ENCODE measurements at places on chromosomes 1 and 21.

DNA sequence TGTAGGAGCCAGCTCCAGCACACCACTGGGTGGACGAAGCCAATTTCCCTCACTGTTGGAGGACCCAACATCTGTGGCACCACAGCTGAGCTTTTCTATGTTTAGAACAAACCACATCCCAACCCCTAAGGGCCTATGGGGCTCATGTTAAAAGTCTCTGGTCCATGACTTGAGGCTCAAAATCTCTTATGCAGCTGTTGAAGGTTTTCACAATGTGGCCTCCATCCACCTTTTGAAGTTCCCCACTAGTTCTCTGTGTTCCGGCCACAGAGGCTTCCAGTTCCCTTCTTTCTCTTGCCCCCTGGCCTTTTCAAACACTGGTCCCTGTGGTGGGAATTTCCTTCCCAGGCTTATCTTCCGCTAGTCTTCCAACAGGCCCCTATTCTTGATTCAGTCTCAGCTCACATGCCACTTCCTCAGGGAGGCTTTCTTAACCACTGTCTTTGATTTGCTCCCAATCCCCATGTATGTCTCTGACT, 3.9 kb upstream of the IFNLR1 start:
- DNase-seq: no peak

GRCh38 chr1:107640207-107640606, 324.8 kb downstream of the VAV3 start:
- no peak for DNase-seq

GRCh38 chr1:85976516-85977205, 179.9 kb downstream of the COL24A1 start:
- no peak for DNase-seq

DNA sequence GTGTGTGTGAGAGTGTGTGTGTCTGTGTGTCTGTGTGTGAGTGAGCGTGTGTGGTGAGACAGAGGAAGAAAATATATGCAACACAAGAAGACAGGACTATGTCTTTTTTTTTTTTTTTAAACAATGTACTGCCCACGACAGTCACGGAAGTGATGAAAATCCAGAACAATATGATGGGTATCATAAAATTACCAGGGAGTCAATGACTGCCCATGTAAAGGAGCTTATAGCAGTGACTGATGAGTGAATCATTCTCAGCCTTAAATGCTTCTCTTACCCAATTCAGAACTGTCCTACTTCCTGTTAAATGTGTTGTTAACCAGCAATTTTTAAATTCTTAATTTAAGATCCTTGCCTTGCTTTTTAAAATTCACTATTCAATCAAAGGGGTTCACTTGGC, 46.6 kb downstream of the RGS7 start:
- no peak for DNase-seq

DNA sequence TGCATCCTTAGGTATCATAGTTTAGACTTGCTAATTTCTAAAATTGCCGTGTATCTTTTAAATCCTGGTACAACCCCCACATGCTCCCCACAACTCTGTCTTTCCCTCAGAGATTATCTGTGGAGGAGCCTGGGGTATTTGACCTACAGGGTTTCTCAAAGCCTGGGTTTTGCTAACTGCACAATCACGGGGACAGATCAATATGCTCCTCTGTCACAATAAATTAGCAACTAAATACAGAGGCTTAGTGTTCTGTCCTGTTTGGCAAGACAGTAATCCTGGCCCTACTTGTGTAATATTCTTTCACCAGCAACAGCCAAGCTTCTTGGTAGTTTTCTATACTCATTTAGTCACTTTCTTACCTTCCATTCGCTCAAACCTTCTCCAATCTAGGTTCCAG, 8.5 kb downstream of the ECHDC2 start:
- no peak for DNase-seq

Measured in activated CD4-positive, alpha-beta T cell treated with anti-CD3 and anti-CD28 coated beads for 24 hours (primary cell).